Ureter (tissue), 1 donor: ENCODE measurements at places on chromosomes 5 and 9.
A peak's percentile ranks its signal among the peaks of the same experiment; 100 is the strongest.

DNA sequence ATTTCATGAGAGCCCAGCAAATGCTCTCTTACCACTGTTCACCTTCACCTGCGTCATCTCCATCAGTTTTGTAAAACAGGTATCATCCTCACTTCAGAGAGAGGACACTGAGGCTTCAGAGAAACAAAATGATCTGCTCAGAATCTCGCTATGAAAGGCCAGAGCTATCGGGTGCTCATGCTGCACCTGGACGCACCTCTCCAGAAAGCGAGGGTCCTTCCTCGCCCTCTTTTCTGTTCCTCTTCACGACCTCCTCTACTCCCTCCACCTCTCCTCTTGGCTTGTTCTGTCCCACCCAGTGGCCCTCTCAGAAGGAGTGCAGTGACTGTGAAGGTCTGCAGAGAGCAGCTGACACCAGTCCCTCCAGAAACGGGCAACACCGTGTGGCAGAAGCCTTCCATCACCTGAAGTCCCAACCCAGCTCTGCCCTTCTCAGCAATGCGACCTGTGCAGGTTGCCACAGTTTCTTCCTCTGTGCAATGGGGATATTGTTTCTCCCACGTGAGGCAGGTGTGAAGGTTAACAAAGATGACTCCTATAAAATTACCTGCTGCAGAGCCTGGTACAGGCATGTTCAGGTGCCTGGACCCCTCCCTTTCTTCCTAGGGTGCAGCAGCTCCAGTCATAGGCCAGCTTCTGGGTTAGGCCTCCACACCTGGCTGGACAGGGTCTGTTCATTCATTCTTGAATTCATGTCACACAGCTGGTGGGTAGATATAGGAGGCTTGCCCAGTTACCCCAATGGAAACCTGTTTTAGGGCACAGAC, 45.3 kb upstream of the ANGPTL2 start:
- no peak for DNase-seq

- DNase-seq, result no peak
Observed at GRCh38 chr5:19175776-19176570, 812.0 kb downstream of the CDH18 start.

DNA sequence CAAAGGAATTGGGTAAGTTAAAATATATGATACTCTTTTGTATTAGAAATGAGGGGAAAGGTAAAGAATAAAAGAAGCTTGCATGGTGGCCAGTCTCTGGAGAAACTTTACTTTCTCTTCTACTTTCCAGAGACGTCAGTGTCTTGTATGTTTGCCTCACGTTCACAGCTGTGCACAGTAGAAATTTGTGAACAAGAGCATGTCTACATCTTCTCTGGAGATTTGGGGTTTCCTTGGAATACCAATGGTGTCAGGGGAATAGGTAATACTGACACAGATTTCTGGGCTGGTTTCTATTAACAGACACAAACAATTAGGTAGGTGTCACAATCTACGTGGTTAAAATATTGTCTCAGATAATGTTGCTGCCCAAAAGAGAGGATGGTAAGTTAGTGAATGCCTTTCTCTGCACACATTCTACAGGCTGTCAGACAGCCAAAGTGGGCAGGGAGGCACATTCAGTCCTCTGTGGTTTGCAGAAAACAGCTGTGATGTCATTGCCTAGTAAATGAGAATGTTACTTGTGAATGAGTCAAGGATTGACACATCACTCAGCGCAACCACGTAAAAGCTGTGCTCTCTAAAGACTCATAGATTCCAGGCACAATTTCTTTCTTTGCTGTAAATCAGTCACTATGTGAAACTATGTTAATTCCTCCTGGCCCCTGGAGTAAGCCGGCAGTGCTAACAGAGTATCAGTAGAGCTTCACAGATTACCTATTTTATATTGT, 397.1 kb downstream of the MAN2A1 start:
- DNase-seq, result no peak

GRCh38 chr5:67648201-67648671, 451.6 kb upstream of the CD180 start:
- peak; percentile 74 for DNase-seq

GRCh38 chr9:124218438-124218982, 39.2 kb upstream of the NEK6 start:
- DNase-seq, result no peak

- no peak for DNase-seq
Observed at GRCh38 chr9:137230705-137231371, at the start of gene SLC34A3. TSS of gene SLC34A3 (plus strand) at chr9:137230901. CDS start at chr9:137231703, 802 bp downstream.

DNA sequence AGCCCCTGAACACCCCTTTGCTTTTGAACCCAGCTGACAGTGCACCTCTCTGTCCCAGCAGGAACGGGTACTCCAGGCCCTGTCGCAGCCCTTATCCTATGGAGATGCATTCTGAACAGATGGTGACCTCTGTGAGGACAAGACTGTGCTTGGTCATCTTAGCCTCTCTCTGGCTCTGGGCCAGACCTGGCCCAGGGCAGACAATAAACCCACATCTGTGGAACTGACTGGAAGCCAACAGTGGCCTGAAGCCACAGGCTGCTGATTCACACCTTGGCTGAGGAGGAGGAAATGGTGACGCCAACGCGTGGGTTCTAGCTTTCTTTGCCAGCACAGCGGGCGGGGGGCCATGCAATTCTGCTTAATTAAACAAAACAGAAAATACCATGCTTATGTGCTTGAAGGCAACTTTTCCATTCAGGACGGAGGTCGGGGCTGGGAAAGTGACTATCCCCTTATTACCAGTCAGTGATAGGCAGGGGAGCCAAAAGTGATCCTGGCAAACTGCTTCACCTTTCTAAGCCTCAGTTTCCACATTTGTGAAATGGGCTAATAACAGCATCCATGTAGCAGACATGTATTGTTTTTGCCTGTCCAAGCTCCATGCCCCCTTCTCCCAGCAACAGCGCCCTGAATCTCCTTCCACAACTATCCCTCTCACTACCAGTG, 10.8 kb downstream of the SH3PXD2B start:
- peak; percentile 88 for DNase-seq

- DNase-seq, result no peak
Observed at GRCh38 chr9:1170918-1171317, 120.8 kb downstream of the DMRT2 start.

DNA sequence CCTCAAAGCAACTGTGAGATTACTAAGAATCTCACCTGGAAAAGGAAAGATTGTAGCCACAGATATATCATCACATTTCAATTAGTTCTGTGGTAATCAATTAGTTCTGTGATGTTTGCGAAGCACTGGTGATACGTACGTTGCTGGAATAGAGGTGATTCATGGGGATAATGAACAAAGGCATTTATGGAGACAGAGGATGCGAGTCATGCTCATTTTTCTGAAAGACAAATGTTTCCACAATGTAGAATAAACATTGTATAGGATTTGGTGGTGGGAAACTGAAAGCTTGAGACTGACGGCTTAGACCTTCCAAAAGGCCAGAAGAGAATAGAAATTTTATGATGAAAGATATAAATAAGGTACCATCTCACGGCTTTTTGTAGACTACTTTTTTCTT, 507.3 kb upstream of the TYRP1 start:
- DNase-seq, result no peak

DNA sequence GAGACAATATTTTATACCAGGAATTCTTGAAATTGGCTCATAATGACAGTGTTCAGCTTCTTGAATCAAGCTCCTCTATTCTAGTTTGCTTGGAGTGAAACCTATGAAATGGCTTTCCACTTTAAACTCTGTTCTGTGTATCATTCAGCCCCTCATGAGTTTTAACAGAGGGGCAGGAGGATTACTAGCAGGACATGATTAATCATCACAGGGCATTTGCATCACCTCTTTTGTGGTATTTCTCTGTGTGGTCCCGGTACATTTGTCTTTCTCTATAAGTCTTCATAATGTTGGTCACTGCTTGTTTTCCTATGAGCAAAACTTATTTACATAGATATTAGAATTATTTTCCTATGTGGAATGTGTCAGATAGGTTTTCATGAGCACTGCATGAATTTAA, 21.2 kb downstream of the CAST start:
- no peak for DNase-seq

DNA sequence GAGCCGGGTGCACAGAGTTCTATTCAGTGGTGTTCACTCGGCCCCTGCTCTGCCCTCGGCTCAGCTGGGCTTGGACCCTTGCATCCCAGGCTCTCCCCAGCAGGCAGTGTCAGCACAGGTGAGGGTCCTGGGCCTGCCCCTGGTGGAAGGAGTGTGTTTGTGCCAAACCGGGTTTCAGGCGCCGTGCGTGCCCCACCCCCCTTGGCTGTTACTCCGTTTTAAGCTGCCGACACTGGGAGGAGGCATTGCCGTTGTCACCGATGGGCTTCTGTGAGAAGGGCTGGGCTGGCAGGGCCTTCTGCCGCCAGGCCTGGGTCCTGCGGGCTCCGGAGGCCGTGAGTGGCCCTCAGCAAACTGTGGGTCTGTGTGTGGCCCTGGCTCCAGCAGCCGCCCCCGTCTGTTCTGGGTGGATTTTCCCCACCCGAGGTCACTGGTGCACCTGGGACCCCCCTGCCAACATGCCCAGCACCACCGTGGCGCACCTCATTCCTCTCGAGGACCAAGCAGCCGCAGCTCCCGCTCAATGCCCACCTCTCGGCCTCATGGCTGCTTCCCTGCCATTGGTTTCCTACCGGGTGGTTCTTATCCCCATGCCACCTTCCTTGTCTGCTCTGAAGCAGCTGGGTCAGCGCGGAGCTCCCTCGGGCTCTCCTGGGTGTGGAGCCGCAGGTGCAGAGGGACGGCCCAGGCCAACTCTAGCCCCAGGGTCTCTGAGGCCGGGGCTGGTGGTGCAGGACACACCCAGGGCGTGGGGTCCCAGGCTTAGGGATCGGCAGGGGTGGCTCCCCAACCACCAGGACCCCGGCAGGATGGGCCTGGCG, 44.3 kb upstream of the EXOC3 start:
- peak; percentile 42 for DNase-seq

DNA sequence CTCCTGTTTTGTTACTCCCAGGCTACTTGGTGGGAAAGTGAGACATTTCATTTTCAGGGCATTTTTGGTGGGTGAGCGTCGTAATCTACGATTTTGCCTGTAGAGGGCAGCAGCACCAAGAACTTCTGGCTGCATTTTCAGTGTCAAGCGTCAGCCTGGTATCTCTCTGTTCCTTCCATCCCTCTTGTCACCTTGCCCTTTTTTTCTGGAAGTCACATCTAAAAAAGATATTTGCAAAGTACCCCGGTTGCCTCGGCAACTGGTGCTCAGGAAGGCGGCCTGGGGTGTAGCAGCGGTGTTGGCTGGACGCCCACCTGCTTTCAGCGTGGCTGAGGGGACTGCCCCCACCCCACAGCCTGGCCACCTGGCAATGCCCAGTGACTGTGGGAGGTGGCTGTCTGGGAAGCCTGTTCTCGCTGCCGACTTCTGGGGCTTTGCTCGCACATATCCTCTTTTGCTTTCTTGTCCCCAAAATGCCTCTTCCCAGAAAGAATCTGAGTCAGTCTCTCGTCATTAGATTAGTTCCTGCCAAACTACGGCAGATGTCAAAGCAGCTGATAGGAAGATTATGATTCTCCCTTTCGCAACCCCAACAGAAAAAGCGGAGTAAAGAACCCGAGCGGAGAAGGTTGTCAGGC, 84.5 kb downstream of the ACER2 start:
- peak; percentile 50 for DNase-seq

DNA sequence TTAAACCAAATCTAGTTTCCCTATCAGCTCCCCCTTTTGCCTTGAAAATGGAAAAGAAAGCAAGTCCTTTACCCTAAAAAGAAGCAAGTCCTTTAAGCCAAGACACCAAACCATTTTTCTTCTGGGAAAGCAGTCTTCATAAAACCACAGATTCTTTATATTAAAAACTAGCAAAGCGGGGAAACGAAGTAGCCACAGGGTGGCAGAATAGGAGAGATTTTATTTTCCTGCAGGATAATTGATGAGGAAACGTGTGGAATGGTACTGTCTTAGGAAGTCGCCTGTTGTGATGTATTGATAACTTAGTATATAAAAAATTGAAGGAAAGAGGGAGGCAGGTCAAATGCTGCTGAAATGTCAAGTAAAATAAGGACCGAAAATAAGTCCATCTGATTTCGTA, 41.1 kb downstream of the ZNF883 start:
- DNase-seq, result no peak

DNA sequence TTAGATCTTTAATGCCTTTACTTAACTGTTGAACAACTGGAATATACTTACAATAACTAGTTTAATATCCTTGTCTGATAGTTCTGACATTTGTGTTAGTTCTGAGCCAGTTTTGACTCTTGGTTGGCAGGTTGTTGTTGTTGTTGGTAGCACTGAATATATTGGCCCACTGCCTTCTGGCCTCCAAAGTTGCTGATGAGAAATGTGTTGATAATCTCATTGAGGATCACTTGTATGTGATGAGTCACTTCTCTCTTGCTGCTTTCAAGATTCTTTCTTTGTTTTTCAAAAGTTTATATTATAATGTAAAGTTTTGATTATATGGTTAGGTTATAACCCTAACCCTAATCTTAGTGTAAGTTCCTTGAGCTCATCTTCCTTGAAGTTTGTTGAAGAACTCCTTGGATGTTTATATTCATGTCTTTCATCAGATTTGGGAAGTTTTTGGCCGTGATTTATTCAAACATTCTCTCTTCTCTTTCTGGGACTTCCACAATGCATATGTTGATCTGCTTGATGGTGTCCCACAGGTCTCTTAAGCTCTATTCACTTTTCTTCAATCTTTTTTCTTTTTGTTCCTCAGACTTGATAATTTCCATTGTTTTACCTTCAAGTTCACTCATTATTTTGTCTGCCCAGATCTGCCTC, 149.7 kb downstream of the FGF18 start:
- DNase-seq, result no peak

DNA sequence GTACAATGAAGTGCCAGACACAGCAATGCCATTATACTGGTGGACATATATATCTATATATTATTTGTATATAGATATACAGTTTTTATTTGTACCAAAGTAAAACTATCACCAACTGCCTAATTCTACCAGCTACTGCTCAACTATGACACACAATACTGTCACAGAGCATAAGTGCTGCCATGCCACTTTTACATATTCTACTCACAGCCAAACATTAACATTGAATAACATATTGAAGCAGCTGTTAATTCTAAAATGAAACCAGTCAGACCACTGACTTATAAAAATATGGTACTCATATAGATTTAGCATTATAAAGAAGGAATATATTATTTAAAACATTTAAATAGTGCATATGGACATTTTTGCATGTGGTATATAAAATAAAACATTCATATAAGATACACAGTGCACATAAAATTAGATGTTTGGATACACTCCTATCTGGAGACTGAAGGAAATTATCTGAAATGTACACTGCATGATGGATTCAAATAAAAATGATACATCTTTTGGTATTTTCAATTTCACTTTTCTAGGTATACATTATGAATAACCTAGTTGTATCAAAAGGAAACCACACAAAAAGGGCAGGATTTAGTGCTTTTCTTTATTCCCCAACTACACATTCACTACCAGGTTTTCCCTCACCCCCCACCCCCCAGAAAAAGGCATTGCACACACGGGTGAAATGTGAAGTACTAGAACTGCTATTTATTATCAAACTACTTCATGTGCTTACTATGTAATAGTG, 48.9 kb downstream of the PKD2L2 start:
- DNase-seq, result no peak

GRCh38 chr5:129022599-129022998, 57.3 kb downstream of the SLC27A6 start:
- no peak for DNase-seq
